ENCODE measurements at places on chromosomes 7 and 10.
A peak's percentile ranks its signal among the peaks of the same experiment; 100 is the strongest.

DNA sequence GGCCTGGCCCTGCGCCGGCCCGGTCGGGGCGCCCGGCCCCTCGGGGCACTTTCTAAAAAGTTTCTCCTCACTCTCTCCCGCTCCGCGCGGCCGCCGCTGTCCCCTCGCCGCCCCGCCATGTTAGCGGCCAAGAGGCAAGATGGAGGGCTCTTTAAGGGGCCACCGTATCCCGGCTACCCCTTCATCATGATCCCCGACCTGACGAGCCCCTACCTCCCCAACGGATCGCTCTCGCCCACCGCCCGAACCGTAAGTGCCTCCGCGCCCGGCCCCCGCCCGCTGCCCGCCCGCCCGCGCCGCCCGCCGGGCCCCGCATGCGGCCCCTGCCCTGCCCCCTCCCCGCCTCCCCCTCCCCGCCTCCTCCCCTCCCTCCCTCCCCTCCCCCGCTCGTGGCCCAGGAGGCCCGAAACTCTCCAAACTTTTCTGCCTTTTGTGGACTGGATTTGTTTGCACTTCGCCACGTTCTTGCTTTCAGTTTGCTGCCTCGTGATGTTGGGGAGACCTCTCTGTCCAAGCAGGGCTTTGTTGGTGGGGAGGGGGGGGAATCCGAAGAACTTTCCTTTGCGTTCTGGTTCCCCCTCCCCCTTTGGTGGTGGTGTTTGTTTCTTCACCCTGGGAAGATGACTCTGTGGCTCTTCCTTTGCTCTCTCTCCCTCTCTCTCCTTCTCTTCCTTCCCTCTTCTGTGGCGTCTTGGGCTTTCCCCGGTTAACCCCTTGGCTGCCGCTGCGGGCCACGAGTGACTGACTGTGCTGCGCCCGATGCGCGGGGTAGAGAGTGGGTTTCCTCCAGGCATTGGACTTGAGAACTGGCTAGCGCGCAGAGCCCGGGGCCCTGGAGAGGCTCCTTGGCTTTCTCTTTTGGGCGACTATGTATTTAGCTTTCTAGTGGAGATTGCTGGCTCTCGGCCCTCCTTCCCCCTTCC, 1.6 kb downstream of the TCF7L2 start:
- DNase-seq, result peak; percentile 3

DNA sequence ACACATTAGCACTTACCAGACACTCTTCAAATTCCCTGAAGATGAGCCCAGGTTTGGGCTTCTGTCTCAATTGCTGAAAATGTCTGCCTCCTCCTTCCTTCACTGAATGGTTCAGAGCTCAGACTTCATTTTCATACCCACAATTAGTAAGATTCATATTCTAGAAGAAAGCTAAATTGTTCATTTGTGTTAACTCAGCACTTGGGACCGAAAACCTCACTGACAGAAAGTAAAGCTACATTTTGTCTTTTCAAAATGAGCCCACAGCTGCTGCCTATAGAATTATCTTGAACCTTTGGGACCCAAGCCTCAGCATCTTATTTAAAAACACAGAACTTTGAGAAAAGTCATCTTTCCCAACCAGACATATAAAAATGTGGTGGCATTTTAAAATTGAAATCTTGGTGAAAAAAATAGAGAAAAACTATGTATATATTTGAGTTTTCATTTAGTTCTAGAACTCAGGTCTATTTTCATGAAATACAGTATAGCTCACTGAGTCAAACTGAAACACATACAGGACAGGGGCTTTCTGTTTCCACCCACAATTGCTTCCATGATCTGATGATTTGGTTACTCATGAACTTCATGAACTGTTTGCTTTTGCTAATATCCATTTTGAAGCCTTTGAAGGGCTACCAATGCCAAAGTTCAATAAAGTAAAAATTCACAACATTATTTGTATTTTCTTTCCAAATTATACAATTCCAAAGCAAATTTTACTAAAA, 119.1 kb upstream of the PFKP start:
- DNase-seq, result no peak

- DNase-seq, result no peak
Observed at GRCh38 chr7:147664541-147664940, 926.0 kb upstream of the C7orf33 start.

- no peak for DNase-seq
Observed at GRCh38 chr7:157694376-157694665, 357.5 kb downstream of the DNAJB6 start.

GRCh38 chr7:43248961-43249822, 136.7 kb downstream of the HECW1 start:
- no peak for DNase-seq

GRCh38 chr7:121081327-121081936, 92.9 kb downstream of the CPED1 start:
- no peak for DNase-seq
